ENCODE measurements at places on chromosomes 5 and 9.

DNA sequence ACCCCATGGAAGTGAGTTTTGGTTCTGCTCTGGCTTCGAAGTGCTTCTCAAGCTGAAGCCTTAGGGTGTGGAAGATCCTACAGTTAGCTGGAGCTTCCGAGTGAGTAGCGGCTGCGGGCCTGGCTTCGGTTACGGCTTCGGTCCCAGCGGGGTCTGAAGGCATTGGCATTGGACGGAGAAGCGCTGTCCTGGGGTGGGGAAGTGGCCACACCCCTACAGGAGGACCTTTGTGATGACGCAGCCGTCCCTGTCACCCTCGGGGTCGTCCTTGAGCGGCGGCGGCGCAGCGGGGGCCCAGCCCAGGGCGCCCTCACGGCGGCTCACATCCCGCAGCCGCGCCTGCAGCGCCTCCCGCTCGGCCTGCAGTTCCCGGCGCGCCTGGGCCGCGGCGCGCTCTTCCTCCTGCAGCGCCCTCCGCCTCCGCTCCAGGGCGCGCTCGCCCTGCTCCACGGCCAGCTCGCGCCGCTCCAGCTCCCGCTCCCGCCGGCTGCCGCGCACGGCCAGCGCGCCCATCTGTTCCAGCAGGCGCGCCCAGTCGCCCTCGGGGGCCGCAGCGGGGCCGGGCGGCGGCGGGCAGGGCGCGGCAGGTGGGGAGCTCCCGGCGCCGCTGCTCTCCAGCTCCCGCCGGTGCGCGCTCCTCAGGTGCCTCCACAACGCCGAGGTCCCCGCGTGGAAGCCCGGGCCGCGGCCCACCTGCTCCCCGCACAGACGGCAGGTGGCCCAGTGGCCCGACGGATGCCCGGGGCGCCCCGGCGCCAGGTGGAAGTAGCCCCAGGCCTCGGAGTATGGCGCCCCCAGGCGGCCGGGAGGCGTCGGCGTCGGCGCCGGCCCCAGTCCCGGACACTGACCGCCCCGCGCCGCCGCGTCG is 9.9 kb downstream of the ZBED3 start:
- peak; percentile 56 for DNase-seq

- DNase-seq = no peak
Measured at GRCh38 chr9:7137040-7137439, 379.3 kb downstream of the KDM4C start.

- DNase-seq = no peak
Measured at GRCh38 chr9:91832322-91832721, 117.7 kb downstream of the ROR2 start.

GRCh38 chr5:139658928-139659667 is 10.9 kb downstream of the CXXC5 start:
- no peak for DNase-seq

- DNase-seq = no peak
Measured at GRCh38 chr5:115341745-115342144, 45.3 kb upstream of the CCDC112 start.

- DNase-seq = no peak
Measured at GRCh38 chr5:50501491-50502228, 60.6 kb upstream of the EMB start.

DNA sequence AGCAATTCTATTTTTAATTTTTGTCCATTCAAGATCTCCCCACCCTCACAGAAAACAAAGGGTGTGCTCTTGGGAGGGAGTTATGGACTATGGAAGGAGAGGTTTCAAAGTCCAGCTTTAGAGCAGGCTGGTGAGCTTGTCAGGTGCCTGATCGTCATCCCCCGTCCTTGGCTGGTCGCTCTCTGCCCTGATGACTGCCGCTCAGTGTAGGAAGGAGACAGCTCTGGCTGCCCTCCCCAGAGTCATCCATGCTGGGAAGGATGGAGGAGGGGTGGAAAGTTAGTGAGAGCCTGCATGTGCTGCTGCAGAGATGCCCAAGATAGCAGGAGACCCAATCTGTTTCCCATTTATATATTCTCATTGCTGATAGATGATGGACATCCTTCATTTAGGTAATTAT is 96.6 kb downstream of the NLN start:
- no peak for DNase-seq

DNA sequence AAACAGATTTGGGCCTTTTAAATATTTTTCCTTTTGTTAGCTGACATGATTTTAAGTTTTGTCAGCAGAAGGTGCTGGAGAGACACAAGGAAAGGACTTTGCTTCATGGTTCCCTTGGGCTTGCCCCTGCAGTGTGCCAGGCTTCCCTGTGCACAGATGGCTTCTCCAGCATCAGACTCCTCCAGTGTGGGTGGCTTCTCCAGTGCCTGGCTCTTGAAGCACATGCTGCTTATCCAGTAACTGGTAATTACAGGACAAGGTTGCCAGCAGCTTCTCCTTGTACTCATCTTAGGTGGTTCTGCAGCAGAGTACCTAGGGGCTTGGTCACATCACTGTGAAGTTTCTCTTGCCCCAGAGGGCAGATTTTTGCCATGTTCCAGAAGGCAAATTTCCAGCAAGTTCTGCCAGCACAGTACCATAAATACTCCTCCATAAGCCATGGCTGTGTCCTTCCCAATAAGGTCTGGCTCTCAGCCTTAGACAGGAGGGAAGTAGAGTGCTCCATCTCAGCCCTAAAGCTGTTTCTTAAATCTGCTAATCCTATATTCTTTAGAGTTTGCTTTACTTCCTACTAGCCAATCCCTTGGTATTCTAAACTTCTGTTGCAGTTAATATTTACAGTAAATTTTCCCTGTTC is 62.4 kb downstream of the PJA2 start:
- DNase-seq = no peak

- DNase-seq = no peak
Measured at GRCh38 chr5:148033134-148033533, 30.6 kb upstream of the SPINK5 start.

DNA sequence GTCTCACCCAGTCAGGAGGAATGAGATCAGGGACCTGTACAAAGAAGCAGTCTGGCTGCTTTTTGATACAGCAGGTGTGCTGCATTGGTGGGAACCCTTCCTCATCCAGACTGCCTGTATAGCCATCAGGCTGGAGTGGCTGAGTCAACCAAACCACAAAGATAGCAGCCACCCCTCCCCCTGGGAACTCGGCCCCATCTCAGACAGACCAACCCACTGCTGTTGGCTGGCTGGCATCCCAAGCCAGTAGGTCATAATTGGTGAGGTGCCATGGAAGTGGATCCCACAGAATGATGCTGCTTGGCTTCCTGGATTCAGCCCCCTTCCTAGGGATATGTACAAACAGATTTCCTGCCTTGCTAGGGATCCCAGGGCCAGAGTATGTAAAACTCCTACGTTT is 60.9 kb downstream of the YTHDC2 start:
- no peak for DNase-seq

- no peak for DNase-seq
Measured at GRCh38 chr9:135247227-135247930, 159.9 kb downstream of the OLFM1 start.

Data from stimulated activated CD4-positive, alpha-beta T cell treated with anti-CD3 and anti-CD28 coated beads, TNF-alpha, amount 100 ng/mL, for 48 hours (primary cell).